CD4-positive, alpha-beta T cell treated with Interleukin-17A for 1 hour (primary cell): ENCODE measurements at places on chromosomes 1 and 21.

GRCh38 chr1:206002160-206002559 is 1.0 kb downstream of the RAB7B start:
- no peak for DNase-seq

GRCh38 chr1:114794038-114794437 is 13.6 kb upstream of the SIKE1 start:
- DNase-seq: no peak

- no peak for DNase-seq
These were observed 228.8 kb upstream of the CSF3R start for GRCh38 chr1:36711480-36711879.

GRCh38 chr21:36713746-36714145 is 14.8 kb downstream of the SIM2 start:
- DNase-seq: no peak

GRCh38 chr1:23184212-23184934 is 15.7 kb upstream of the LUZP1 start:
- DNase-seq: peak; percentile 65

- no peak for DNase-seq
These were observed 120.2 kb downstream of the TLR5 start for GRCh38 chr1:223022641-223023473.

GRCh38 chr1:20123722-20124455 is 4.6 kb upstream of the PLA2G2D start:
- DNase-seq: no peak

GRCh38 chr1:78003070-78003746 is 1.5 kb upstream of the DNAJB4 start:
- DNase-seq: no peak

DNA sequence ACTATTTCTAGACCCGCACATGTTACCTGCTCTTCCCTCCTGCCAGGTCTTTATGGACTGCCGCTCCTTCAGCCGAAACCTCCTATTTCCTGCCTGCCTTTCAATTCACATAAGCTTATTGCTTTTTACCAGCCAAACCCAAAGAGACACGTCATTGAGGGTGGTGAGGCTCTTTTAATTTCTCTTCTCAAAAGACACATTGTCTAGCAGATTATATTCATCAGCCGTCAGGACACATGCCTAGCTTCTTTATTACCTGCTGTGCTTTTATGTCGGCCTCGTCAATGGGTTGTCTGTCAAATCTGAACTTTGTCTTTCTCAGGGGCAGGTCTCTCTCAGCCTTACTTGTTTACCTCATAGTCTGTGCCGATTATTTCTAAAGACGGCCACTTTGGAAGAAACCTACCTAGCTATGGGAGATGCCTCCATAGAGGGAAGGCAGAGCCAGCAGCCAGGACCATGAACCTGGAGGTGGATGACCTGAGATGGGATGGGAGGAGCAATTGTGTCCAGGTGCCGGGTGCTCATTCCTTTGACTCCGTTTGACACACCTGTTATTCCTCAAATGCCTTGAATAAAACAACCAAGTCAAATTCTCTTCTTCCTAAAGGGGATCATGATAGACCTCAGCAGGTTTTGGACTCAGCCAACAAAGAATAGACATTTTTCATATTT is 42.0 kb downstream of the ZBTB18 start:
- DNase-seq: no peak

DNA sequence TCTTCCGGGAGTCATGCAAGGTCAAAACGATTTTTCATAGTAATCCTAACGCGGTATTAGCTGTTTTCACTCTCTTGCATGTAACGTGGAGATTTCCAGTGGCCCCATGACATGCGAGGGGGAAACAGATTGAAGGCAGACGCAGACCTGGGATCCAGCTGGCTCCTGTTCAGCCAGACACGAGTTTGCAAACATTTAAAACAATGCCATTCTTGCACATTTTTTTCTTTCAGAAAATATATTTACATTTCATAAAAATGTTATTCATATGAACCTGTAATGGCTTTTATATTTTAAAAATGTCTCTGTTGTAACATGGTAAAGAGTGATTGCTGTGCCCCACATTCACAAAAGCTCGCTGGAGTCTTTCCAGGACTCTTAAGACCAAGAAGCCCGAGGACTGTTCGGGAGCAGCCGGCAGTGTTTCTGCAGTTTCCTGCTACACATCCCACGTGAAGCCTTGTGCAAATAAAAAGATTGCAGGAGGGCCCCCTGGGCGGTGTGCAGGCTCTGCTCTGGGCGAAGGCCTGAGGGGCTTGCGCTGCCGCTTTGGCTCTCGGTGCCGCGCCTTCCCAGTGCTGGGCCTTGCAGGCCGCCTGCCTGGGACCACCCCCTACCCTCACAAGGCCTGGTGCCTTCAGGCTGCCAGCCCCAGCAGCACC is 184.9 kb downstream of the DYRK1A start:
- DNase-seq: no peak

DNA sequence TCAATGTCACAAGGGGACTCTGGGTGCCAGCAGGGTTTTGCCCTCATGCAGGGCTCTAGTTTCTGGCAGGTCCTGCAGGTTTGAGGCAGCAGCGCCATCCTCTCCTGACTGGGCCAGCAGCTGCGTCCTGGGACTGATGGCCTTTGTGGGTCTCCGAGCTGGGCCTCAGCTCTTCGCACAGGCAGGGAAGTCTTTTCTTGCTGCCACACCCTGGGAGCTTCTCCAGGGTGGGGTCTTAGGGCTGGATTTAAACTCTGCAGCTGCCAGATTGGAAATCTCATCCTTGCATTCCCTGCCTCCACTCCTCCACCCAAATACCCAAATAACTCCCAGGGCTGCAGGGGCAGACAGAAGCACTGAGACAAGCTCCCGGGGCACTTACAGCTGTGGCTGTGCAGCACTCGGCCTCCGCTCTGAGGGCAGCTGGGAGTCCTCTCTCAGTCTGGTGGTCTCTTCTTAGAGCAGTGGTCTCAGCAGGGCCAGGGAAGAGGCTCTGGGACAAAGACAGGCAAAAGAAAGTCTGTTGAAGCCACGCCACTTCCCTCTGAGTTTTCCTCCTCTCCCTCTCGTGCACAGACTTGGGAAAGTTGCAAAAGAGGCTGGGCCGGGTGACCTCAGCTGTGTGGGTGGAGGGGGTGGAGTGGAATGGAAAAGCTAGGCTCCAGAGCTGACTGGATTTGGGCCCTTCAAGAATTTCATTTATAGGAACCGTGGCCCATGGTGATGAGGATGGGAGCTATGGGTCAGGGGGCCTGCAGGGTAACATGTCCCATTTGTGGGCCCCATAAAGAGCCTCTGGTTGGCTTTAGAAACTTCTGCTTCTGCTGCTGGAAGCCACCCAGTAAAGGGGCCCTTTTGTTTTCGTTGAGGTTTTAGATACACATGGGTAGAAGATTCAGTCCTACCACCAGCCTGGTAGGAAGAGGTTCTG is at the start of gene RAB7B:
Gene RAB7B, minus strand, starts transcription at position 525 of the 931 bp plus-strand sequence. CDS start 9,260 bp downstream, outside the sequence.
- DNase-seq: no peak

DNA sequence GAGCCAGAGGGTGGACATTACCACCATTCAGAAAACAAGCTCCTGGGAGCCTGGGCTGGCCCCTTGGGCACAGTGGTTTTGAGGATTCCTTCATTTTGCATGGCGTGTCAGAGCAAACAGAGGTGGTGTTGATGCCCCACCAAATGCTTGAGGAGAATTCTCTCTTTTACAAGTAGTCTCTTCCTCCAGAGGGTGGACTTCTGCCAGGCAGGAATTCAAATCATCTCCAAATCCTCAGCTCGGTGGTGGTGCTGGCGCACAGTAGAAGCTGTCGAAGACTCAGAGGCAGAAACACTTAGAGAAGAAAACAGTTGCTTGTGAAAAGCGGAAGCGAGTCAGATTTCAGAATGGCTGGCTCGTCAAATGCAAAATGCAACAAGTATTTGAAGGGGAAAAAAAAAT is 3.4 kb upstream of the CHI3L1 start:
- no peak for DNase-seq

DNA sequence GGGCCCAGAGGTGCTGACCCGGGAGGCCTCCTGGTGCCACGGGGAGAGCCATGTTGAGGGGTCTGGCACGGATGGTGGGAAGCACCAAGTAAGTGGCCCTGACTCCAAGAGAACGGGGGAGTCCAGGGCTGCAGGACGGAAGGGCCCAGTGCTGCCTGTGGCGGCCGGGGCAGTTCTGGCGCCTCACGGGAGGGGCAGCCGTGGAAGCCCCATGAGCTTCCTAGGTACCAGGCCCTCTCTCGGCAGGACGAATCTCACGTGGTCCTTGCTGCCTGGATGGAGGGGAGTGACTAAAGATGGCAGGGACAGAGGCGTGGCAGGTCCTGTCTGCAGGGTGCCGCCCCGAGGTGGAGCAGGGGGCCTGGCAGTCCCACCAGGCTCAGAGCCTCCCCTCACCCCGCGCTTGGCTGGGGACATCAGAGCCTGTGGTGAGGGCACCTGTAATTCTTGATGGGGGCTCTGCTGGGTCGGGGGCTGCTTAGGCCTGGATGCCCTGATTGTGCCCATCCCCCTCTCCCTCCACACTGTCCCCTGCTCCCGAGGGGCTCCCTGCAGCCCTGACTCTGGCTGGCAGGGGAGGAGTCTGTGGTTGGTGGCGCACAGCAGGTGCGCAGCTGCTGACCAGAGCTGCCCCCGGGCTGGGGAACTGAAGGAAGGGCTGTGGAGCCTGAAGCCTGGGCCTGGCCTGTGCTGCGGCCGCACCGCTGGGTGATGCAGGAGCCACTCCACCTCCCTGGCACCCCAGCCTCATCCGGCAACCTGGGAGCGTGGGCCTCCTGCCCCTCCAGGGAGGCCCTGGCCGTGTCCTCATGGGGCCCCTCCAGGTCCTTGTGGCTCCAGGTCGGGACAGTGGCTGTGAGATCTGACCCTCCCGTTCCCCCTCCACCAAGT is 31.4 kb downstream of the POFUT2 start:
- DNase-seq: no peak

GRCh38 chr21:32392880-32393676 is at the start of gene URB1:
URB1 (minus strand) TSS chr21:32393012; CDS start chr21:32392910, 102 bp downstream.
- peak; percentile 96 for DNase-seq

GRCh38 chr1:95854457-95854856 is 620.4 kb downstream of the RWDD3 start:
- no peak for DNase-seq

- no peak for DNase-seq
These were observed 439.6 kb downstream of the TTLL7 start for GRCh38 chr1:83559129-83559840.

GRCh38 chr1:78622548-78622947 is 2.3 kb downstream of the IFI44L start:
- no peak for DNase-seq

DNA sequence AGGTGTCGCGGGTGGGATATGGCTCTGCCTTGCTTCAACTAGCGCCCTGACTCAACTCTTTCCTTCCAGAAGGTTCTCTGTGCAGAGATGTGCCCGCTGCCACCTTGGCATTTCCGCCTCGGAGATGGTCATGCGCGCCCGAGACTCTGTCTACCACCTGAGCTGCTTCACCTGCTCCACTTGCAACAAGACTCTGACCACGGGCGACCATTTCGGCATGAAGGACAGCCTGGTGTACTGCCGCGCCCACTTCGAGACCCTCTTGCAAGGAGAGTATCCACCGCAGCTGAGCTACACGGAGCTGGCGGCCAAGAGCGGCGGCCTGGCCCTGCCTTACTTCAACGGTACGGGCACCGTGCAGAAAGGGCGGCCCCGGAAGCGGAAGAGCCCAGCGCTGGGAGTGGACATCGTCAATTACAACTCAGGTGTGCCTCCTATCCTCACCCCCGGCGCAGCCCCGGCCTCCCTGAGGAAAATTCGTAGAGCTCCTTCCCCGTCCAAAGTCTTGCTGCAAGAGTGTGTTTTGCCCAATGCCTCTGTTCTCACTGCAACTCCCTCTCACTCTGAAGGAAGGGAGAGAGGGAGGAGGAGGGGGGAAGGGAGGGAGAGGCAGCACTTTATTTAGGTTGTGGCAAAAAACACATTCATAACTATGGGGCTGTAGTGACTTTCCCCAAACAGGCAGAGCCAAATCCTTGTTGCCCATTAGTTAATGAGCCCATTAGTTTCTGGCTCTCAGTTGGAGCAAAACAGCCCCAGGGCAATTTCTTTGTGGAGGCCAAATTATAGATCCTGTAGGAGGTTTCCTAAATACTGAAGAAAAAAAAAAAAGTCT is 4.3 kb downstream of the LHX9 start:
- DNase-seq: no peak

DNA sequence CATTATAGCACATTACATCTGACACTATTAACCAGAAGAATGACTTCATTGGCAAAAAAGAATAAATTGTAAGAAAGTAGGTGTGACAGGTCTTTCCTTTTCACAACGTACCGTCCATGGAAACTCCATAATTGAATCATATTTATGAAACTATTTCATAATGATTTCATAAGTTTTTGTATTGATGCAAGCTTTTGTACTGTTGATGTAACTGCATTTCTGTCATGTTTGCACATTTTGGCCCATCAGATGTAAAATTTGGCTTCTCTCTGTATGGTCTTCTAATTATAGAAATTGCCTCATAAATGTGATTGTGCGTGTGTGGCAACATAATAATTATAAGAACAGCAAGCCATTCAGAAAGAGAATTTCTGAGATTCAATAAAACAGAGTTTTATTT is 180.7 kb upstream of the ZNHIT6 start:
- no peak for DNase-seq

DNA sequence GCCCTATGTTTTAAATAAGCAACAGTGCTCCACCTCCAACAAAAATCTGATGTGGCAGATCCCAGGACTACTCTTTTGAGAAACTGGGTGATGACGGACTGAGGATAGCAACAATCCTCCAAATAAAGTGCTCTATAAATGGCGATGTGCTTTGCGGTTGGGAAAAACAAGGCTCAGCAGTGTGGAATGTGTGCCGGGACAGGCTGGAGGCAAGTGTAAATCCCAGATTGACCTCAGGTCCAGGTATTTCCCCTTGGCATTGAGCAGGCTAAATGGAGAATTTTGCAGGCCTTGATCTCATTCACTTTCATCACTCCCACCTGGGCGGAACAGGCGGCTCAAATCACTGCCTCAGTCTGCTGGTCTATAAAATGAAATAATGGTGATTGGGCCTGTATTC is 35.1 kb downstream of the LRRC42 start:
- no peak for DNase-seq

GRCh38 chr1:65105596-65105995 is 42.4 kb upstream of the AK4 start:
- DNase-seq: no peak

GRCh38 chr1:29820401-29820800 is 584.1 kb downstream of the PTPRU start:
- DNase-seq: no peak

GRCh38 chr1:231037585-231038517 is 2.2 kb downstream of the FAM89A start:
- DNase-seq: no peak

- DNase-seq: peak; percentile 52
These were observed 193.3 kb upstream of the SNX7 start for GRCh38 chr1:98468111-98468717.

DNA sequence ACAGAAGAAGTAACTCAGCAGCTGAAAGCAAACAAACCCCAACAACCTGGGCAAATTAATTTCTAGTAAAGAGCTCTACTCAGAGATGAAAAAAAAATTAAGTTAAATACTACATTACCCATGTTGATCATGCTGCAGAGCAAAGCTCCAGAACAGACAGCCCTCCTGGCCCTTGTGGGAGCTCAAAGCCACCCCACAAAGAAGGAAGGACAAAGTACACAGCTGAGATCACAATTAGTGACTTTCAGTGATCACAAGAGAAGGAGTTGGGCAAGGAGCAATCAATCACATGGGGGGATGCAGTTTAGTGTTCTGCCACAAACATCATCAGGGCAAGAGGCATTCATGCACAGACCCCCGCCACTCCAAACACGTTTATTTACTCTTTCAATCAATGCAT is 114.2 kb downstream of the DAB1 start:
- no peak for DNase-seq

- DNase-seq: no peak
These were observed 6.1 kb upstream of the EVA1C start for GRCh38 chr21:32406405-32406804.
